ENCODE measurements at places on chromosomes 5 and 9.
A peak's percentile ranks its signal among the peaks of the same experiment; 100 is the strongest.

DNA sequence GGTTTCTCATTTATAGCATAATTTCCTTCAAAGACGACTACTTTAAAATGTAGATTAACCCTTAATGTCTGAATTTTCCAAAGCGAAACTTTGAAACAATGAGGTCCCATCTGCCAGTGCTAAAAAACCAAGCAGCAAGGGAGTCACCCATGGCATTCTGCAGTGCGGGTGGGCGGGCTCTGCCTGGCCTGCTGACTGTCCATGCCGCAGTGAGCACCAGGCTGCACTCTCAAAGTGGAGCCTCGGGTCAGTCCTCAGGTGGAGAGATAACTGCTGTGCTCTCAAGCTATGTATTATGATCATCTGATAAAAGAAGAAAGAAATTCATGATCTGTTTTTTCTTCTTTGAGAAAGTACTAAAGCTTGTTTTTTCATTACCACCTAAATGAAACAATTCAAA, 581.6 kb downstream of the CETN3 start:
- DNase-seq, result no peak

- no peak for DNase-seq
Measured at GRCh38 chr5:34657274-34657921, 1.3 kb downstream of the RAI14 start.

DNA sequence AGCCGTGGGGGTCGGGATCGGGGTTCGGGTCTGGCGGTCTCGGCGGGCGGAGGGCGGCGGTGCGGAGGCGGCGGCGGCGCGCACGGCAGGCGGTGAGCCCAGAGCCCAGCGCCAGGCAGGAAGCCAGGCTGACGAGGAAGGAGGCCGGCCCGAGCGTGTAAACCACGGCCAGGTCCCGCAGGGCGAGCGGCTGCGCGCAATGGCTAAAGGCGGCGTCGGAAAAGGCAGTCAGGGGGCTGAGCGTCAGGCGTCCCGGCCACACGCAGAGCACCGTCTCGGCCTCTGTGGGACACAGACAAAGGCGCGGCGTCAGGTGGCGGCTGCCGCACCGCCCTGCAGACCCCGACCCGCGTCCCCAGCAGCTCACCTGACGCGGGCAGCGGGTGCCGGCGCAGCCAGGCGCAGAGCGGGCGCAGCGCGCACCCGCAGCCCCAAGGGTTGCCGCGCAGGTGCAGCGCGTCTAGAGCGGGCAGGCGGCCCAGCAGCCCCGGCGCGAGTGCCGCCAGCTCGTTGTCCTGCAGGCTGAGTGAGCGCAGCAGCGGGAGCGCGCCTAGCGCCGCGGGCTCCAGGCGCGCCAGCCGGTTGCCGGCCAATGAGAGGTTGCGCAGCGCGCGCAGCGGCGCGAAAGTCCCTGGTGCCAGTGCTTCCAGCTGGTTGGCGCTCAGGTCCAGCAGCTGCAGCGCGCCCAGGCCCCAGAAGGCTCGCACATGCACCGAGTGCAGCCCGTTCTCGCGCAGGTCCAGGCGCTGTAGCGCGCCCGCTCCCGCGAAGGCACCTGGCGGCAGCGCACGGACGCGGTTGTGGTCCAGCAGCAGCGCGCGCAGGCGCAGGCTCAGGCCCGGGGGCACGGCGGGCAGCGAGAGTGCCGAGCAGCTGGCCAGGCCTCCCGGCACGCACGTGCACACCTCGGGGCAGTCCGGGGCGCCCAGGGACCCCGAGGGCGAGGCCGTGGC, 671 bp downstream of the LRRC26 start:
- DNase-seq, result no peak

DNA sequence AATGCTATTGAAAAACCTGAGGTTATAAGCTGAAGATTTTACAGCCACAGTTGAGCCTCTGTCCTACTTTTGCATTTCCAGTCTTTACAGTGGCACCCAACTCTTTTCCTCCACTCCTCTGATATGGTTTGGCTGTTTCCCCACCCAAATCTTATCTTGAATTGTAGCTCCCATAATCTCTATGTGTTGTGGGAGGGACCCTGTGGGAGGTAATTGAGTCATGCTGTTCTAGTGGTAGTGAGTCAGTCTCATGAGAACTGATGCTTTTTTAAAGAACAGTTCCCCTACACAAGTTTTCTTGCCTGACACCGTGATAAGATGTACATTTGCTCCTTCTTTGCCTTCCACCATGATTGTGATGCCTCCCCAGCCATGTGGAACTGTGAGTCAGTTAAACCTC, 646.1 kb upstream of the SEMA6A start:
- no peak for DNase-seq

- DNase-seq, result no peak
Measured at GRCh38 chr9:125409637-125410521, 148.3 kb downstream of the GAPVD1 start.

- no peak for DNase-seq
Measured at GRCh38 chr9:70802206-70802605, 319.2 kb downstream of the TRPM3 start.

DNA sequence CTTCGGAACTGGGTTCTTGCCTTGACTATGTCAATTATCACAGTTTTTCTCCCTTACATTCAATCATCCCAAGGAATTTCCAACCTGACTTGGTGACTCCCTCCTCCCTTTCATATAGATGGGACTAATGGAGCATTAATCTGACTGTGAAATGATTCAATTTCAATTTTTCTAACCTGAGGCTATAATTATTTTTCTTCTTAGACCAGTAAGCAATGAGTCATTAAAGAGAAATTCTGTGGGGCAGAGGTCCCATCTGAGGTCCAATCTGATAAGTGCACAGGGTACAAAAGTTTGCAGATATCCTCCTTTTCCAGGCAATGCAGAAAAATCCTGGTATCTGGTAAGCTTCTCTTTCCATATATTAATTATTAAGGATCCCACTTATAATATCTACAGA, 18.9 kb downstream of the PDE4D start:
- no peak for DNase-seq

- no peak for DNase-seq
Measured at GRCh38 chr9:20480249-20480648, 142.1 kb downstream of the MLLT3 start.

- DNase-seq, result no peak
Measured at GRCh38 chr9:134497283-134497860, 144.2 kb upstream of the COL5A1 start.

DNA sequence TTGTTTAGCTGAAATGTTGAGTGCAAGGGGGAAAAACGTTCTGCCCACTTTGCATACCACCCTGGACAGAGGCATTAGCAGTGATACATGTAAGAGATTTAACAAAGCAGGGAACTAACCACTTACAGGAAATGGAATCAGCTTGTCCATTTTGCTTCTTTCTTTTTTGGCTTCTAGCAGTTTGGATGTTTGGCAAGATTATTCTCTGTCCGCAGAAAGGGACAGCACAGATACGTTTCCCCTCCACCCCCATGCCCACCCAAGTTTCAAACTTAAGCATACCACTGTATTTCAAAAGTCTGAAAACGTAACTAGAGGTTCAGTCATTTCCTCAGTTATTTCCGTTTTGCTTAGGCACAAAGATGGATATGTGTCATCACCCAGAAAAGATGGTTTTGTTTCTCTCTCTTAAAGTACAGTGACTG, 118.4 kb downstream of the GDNF start:
- peak; percentile 48 for DNase-seq

- no peak for DNase-seq
Measured at GRCh38 chr9:7258688-7259396, 501.1 kb downstream of the KDM4C start.

- no peak for DNase-seq
Measured at GRCh38 chr5:180281706-180282105, 10.2 kb downstream of the MAPK9 start.

GRCh38 chr5:119276978-119277377, 78.8 kb upstream of the TNFAIP8 start:
- DNase-seq, result no peak
